ENCODE measurements at places on chromosomes 11 and 22.

- DNase-seq = no peak
These were observed 17.9 kb downstream of the IGLL1 start for GRCh38 chr22:23562186-23562585.

DNA sequence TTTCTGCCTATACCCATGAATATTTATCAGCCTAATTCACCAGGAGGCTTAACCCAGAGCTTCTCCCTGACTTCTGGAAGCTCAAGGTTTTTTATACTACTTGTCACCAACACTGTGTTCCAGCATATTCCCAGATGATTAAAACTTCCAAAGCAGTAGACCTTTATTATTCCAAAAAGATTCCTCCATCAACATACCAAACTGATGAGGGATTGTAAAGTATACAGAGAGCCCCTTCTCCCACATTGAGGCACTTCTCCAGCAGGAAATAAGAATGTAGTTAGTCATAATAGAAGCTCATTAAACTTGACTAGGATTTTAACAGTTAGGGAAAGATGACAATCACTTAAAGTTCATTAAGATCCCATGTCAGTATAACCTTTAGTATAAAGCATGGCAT lies 51.4 kb upstream of the CEP126 start:
- no peak for DNase-seq

- no peak for DNase-seq
These were observed 30.1 kb downstream of the GRAMD1B start for GRCh38 chr11:123460012-123460700.

DNA sequence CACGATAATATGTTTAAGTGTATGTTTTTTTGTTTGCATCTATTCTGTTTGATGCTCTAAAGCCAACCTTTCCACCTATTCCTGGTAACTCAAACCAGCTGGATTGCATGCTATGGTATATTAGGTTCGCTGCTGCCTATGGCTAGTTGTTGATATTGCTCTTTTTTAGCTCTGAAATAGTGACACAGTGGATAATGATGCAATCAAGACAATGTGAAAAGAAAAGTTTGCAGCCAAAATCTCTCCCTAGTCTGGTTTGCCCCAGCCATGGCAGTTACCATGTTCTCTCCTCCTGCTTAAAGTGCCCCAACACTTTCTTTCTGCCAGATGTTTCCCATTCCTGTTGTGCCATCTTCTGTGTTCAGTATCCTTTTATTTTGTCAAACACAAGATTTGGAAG lies 269.7 kb downstream of the DYNC2H1 start:
- DNase-seq = no peak

- DNase-seq = no peak
These were observed 115.9 kb downstream of the CASP12 start for GRCh38 chr11:104782377-104782754.

GRCh38 chr22:18075720-18076497 lies 1.9 kb upstream of the PEX26 start:
- peak; percentile 84 for DNase-seq

DNA sequence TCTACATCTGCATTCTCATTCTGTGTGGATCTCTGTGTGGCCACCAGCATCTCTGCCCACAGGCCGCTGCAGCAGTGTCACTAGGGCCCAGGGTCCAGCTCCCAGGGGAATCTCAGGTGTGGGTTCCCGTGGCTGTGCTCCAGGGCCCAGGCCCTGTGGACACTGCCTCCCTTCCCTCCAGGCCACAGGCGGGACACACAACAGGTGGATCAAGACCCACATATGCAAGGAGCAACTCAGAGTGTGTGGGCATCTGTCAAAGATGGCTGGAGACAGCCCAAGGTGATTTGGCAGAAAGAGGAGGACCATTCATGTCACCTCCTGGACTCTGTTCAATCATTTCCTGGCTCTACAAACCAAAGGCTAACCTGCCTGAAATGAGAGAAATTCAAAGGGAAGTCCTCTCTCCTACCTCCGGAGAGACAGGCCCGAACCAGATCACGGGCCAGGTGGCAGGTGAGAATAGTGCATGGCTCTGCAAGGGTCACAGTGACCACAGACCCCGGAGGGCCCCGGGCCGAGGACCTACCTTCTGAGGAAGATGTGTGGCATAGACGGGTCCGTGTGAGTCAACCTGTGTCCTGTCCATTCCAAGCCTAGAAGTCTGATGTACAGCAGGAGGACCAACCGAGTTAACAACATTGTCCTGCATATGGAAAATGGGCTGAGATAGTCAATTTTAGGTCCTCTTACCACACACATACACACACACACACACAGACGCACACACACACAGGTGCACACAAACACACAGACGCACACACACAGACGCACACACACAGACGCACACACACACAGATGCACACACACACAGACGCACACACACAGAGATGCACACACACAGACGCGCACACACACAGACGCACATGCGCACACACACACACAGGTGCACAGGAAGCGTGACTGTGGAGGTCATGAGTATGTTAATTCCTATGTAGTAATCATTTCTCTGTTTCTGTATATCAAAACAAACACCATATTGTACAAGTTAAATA lies 1068.5 kb downstream of the BRD1 start:
- no peak for DNase-seq

DNA sequence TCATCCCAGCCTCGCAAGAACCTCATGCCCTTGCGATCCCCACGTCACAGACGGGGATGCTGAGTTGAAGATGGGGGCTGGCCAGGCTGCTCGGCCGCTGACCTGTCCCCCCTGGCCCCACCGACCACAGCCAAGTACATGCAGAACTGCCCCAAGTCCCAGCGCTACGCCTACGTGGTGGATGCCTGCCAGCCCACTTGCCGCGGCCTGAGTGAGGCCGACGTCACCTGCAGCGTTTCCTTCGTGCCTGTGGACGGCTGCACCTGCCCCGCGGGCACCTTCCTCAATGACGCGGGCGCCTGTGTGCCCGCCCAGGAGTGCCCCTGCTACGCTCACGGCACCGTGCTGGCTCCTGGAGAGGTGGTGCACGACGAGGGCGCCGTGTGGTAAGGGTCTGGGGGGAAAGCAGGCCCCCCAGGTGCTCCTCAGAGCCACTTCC lies 10.0 kb downstream of the MUC5B start:
- DNase-seq = peak; percentile 37

- DNase-seq = no peak
These were observed 144.3 kb upstream of the ANO3 start for GRCh38 chr11:26187639-26188038.

GRCh38 chr22:40502919-40503318 lies 132.5 kb downstream of the SGSM3 start:
- no peak for DNase-seq

- DNase-seq = no peak
These were observed 11.7 kb downstream of the MIAT start for GRCh38 chr22:26669060-26669481.

DNA sequence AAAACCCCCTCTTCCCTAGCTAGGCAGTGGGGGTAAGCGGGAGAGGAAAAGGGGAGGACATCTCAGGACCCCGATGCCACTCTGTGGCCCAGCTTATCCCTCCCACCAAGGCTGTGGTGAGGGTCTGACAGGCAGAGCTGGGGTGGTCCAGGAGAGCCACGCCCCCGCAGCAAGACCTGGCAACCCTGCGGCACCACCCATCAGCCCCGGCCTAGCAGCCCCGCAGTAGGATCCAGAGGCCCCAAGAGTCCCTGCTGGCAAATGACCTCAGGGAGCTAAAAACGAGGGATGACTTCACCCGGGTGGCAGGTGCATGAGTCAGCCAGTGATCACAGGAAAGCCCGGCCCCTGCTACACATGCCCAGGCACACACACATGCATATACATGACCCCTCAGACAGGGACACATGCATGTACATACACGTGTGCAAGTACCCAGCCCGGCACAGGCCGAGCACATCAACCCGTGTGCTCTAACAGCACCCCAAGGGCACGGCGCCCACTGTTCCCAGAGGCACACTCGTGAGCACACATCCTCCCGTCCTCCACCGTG lies 32.3 kb downstream of the ARVCF start:
- DNase-seq = peak; percentile 67

GRCh38 chr11:75147875-75148263 lies 3.0 kb upstream of the SLCO2B1 start:
- peak; percentile 78 for DNase-seq

GRCh38 chr22:49446145-49446758 lies 381.4 kb downstream of the BRD1 start:
- DNase-seq = no peak

DNA sequence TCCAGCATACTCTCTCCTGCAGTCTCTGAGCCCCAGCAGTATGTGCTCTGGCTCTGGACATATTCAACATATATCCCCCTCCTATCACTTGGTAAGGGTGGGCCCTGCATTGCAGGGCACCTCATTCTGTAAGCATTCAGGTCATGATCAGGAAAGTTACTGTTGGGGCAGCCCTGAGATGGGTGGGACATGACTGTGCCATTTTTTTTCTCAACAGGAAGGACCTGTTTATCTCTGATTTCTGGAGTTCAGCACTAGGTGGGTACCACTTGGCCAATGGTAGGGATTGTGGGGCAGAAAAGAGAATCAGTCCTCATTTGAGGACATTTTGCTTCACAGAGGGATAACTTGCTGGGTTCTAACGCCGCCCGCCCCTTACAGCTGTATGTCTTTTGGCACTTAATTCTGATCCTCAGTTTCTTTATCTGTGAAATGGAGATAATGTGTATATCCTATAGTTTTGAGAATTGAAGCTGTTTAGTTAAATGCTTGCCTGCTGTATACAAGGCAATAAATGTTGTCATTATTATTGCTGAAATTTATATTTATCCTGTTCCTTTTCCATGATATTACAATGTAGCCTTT lies 2.2 kb downstream of the SRRD start:
- DNase-seq = no peak

DNA sequence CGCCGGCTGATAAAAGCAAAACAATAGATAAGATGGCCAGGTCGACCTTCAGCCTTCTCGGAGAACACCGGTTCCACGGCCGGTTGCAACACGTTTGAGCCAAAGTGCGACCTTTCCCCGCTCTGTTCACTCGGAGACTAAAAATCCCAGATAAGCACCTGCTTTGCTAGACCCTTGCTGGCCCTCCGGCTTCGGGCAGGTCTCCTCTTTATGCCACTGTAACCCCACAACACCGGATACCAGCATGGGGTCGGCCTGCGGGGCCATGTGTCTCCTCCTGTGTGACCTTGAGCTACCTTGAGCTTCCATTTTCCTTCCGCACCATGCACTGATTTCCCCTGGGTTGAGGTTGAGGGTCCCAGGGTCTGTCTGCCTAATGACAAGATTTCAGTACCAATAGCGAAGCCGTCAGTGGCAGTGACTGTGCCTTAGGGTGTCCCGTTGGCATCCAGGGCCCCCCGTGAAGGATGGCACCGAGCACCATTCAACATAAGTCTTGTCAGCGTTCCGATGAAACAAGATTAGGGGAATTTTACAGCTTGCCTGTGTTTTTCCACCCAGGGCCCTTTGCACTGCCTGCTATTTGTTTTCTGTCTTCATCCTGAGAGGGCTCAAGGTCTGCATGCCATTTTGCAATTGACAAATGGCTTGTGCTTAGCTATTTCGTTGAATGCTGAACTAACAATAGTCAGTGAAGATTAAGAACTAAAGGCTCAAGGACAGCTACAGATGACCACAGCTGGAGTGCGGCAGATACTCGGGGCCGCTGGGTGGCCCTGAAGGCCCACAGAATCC lies 118.6 kb downstream of the KCNQ1 start:
- peak; percentile 24 for DNase-seq

- no peak for DNase-seq
These were observed 12.8 kb downstream of the P2RY2 start for GRCh38 chr11:73230931-73231330.

- DNase-seq = no peak
These were observed 98.5 kb downstream of the SMCO4 start for GRCh38 chr11:93444617-93445073.

- DNase-seq = no peak
These were observed 73.5 kb upstream of the THY1 start for GRCh38 chr11:119496469-119496868.

DNA sequence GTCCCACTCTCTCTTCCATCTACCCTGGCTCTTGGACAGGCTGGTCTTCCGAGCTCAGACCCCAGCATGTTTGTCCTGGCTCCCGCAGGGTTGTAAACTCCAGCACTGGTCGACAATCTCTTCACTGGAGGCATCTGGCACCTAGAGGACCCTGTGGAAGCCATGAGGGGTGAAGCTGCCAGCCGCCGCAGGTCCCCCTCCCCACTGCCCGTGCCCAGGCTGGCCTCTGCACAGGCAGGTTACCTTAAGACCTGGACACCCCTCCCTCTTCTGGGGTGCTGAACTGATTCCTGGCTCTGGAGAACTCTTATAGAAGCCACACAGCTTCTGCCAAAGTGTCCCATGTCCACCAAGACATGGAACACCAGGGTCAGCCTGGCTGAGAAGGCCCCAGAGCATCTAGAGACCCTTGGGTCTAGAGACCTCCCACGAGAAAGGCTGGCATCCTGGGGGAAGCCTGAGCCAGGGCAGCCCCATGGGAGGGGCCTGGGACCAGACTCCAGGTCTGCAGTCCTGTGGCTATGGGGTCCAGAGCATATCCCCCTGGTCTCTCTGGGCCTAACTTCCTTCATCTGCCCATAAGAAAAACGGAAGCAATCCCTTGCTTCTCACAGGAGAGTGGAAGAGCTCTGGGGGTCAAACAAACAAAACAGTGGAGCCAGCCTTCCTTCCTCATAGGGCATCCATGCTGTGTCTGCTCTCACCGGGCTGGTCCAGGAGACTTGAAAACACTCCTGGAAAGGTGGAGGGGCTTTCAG lies 30.6 kb downstream of the LMO1 start:
- DNase-seq = no peak

DNA sequence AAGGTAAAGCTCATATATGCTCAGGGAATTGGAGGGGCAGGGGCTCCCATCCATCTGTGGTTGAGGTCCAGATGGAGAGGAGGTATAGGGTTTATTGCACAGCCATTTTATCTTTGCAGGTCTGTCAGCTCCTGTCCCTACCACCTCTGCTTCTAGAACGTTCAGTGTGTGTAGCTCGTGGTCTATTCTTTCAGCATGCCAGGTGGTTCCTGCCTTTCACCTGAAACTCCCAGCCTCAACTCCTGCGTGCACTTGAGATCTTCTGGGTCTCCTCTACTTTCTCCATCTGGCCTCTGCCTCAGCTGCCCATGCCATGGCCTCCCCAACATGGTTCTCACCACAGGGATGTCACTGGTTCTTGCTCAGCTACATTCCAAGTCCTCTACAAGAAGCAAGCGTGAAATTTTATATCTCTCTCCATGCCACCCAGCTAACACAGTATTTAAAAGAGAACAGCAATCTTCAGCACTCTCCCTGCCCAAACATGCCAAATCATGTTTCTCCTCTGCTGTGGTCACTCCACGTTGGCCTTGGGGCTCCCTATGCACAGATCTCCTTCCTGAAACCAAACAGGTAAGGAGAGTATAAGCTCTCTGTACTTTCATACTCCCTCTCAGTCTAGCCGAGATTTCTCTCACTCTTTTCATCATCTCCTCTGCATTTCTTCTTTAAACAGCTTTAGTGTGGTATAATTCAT lies 157.8 kb upstream of the TRPC6 start:
- DNase-seq = no peak

- no peak for DNase-seq
These were observed 34.3 kb upstream of the ASPHD2 start for GRCh38 chr22:26394777-26395176.

Measured in right cardiac atrium (tissue), 5 donors.